H7 (cell line): ENCODE measurements at places on chromosomes 12 and 14.

GRCh38 chr12:48545833-48546469, 20.5 kb downstream of the OR8S1 start:
- no peak for DNase-seq

DNA sequence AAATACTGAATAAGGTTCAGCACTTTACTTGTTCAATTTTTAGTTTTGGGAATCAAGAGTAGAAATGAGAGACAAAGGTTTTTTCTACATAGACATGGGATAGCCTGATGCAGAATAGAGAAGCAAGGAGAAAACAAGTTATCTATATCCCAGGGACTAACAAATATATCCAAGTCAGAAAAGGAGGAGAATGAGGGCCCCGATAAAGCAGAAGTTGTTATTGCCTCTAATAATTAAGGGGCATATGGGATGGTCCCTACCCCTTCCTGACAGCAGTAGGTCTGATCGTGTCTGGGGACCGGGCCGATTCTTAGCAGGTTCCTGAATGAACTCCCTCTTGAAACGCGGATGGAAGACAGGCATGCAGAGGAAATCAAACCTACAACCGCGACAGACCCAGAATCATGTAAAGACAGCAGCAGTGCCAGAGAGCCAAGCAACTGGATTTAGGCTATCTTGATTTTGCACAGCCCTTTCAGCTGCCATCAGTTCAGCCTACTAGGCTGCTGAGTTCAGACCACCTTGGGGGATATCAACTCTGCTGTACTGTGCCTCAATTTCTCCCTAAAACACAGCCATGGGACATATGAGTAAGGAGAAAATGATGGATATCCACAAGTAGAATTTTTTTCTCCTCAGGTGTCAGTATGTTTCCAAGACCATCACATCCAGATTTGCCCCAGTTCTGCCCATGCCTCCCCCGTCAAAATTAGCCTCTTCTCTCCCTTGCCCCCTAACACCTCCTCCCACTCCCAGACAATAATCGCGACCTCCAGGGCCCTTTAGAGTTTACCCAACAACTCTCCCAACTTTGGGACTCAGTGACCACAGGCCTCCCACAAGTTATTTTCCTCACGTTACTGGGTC, 706 bp downstream of the PRMT5 start:
- no peak for DNase-seq

DNA sequence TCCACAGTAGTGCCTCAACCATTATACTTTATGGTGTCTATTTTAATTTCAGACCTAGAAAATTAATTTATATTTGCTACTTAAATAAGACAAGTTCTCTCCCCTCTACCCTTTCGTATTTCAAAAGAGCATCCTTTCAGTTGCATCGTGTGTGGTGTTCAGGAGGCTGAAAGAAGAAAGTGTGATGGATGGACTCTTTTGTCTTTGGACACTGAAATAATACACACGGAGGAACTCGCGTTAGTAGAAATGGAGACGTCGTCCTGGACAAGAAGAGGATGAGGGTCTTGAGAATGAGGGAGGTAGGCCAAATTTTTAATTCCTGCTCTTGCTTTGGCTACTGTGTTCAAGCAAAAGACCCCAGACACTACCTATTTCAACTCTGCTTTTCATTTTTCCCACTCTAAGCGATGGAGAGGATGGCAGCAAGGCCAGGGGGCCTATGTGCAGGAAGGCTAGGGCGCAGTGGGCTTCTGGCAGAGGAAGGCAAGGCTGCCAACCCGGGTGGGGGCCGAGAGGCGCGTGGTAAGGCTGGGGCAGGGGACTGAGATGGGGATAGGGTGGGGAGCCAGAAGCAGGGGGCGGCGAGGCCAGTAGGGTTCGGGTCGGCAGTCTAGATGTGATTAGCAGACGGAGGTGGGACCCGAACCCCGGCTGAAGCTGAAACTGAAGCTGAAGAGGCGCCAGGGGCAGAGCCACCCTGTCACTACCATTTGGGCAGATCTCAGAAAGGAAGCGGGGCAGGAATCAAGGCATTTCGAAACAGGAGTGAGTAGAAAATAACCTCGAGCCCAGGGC, 722 bp downstream of the TMED8 start:
- peak; percentile 77 for DNase-seq

DNA sequence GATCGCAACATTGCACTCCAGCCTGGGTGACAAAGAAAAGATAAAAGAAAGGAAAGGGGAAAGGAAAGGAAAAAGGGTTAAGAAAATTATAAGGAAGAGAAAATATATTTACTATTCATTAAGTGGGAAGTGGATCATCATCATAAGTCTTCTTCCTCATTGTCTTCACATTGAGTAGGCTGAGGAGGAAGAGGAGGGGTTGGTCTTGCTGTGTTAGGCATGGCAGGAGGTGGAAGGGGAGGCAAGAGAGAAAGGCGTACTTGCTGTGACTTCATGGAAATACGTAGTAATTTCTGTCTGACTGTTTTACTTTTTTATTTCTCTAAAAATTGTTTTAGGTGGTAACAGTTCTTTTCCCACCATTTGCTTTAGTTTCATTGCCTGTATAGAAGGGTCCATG, 26.2 kb downstream of the FAM177A1 start:
- DNase-seq: no peak

- DNase-seq: no peak
Measured at GRCh38 chr12:53567961-53568808, 58.0 kb downstream of the ATF7 start.
